ENCODE measurements at places on chromosomes 12 and 14.

DNA sequence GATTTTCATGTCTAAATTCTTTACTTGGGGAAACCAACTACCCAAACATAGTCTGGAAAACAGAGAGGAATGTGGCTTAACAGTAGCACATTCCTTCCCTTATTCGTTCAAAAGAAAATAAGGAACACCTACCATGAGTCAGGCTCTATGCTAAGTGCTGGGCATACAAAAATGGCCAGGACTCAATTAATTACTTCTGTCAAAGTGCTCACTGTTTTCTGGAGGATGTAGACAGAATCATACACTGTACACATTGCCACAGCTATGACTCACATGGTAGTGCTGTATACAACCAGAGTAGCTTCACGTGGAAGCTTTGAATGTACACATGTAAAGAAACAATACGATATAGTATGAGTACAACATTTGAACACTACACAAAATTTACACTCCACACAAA, 50.1 kb downstream of the SLC25A21 start:
- DNase-seq: peak; percentile 50

- DNase-seq: no peak
These were observed 20.4 kb downstream of the EID3 start for GRCh38 chr12:104323899-104324298.

DNA sequence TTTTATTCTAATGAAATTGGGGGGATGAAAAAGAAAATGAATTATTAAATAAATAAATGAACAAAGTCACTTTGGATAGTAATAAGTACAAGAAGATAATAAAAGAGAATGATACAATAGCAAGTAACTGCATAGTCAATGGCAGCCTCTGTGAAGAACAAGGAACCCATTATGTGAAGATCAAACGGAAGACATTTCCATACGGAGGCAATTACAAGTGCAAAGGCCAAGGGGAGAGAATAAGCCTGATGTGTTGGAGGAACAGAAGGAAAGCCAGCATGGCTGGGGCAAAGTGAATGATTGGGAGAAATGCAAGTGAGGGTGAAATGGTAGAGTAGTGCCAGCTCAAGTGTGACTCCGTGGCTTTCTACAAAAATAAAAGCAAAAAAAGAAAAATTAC, 43.9 kb upstream of the CHPT1 start:
- no peak for DNase-seq

DNA sequence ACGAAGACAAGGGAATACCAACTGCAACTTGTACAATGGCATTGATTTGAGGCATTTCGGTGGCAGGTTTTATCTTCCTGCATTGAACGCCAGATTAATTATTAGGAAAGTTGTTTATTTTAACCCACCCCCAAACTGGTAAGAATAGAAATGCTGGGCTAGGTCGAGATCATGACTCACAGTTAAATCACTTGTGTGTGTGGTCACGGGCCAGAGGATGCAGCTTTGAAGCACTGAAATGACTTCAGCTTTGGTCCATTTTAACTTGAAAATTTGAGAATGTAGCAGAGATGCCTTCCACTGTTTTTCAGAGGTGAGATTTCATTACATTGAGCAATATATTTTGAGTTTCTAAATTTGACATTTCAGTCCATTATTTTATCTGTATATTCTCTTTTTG, 23.6 kb upstream of the KCNH3 start:
- peak; percentile 69 for DNase-seq

GRCh38 chr14:98161356-98161755, 1110.6 kb downstream of the BCL11B start:
- DNase-seq: peak; percentile 4

GRCh38 chr14:54688229-54688628, 121.3 kb downstream of the SAMD4A start:
- no peak for DNase-seq

- no peak for DNase-seq
These were observed 151.6 kb upstream of the OR4E1 start for GRCh38 chr14:21825149-21825743.

GRCh38 chr14:54085232-54085761, 128.7 kb upstream of the BMP4 start:
- DNase-seq: no peak

DNA sequence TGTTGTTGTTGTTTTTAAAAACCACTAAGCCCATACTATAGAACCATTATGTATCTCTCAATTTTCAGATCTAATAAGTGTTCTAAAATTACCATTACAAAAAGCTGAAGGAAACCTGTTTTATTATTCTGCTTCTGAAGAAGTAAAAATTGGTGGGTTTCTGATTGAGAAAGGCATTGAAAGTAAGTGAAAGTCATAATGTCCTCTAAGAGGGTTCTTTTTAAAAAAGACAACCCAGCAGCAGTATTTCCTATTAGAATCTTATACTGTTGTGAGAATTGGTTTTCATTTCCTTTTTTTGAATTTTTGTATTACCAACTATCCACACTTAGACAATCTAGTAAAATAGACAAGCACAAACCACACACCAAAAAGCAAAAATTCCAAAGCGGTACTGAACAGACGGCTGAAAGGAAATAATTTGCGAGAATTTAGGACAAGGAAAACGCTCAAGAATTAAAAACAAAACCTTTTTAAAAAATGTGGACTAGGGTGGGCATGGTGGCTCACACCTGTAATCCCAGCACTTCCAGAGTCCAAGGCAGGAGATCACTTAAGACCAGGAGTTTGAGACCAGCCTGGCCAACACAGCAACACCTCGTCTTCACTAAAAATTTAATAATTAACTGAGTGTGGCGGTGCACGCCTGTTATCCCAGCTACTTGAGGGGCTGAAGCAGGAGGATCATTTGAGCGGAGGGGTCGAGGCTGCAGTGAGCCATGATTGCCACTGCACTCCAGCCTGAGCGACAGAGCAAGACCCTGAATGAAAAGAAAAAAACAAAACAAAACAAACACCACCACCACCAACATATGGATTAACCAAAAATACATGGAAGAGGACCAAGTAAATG, 66.7 kb upstream of the AP4S1 start:
- DNase-seq: no peak

- DNase-seq: peak; percentile 84
These were observed 121.1 kb downstream of the ANO6 start for GRCh38 chr12:45336762-45337596.

DNA sequence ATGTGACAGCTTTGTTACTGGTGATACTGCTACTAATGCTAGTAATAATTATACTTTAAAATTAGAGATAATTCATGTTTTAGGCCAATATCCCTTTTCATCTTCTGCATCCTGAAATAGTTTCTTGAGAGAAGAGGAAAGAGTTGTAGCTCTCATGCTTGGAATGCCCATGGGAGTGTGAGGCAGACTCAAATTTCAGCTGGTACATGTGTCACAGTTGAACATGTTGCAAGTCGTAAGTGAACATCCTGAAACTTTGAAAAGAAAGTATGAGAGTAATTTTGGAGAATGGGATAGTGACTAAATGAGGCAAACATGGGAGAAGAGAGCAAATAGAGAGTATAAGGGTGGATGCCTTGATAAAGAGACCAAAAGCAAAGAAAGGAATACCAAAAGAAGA, 168.0 kb downstream of the TMTC3 start:
- DNase-seq: peak; percentile 94

DNA sequence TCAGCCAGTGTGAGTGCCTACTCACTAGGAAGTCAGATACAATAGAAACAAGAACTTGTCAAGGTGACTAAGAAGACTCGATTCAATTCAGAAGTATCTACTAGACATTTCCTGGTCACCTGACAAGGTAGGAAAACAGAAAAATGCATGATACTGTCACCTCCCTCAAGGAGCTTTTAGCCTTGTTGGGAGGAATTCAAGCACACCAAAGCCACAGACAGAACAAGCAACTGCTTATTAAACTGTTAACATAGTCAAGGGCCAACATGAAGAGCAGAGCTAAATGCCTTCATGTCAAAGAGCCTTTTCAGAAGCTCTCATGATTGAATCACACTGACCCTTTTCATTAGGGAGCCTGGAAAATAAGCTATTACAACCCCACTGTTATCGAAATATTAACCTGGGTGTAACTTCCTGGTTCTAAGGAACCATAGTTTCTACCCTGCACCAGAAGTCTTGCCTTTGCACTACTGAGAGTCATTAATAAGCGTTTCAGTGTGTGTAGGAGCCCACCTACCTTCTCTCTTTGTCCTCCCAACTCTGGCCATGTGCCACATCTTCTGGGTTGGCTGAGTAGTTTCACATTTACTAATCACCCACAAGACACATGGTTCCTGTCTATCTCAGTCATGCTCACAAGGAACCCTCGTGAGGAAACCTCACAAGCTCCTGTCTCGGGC, 31.0 kb upstream of the LGALS3 start:
- no peak for DNase-seq

DNA sequence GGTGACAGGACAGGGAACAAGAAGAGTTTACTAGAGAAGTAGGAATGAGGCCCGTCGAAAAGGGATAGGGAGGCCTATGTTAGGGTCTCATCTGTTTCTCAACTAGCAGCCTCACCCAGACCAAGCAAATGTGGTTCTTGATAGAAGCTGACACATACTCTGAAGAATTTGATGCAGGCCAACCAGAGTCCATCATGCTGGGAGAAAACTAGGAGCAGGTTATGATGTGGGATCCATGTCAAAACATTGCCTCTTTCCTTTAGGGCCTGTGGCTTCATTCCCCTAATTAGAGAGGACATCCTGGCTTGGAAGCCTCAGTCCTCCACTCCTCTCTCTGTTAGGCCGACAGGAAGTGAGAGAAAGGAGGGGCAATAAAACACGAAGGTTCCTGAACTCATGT, 122.8 kb downstream of the NTF3 start:
- peak; percentile 94 for DNase-seq

DNA sequence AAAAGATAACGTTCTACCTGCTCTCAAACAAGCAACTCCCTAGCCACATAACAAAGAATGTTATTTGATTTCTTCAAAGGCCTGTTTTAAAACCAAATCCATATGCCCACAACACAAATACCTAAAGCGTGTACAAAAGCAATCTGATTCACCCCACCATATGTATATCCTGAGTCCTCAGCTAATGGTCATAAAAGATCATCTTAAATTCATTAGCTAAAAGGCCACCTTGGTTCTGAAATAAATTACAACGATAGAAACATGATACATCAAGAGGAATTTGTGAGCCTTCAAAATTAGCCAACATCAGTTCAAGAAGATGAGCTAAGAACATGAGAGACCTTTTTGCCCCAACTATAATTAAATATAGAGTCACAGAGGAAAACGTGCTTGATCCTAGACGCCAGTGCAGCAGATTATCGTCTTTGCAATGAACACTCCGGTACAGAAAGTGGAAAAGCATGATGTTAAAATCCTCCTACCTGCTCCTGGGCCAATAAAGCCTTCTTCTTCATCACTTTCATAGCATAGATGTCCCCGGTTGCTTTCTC, 20.0 kb downstream of the CIT start:
- no peak for DNase-seq

DNA sequence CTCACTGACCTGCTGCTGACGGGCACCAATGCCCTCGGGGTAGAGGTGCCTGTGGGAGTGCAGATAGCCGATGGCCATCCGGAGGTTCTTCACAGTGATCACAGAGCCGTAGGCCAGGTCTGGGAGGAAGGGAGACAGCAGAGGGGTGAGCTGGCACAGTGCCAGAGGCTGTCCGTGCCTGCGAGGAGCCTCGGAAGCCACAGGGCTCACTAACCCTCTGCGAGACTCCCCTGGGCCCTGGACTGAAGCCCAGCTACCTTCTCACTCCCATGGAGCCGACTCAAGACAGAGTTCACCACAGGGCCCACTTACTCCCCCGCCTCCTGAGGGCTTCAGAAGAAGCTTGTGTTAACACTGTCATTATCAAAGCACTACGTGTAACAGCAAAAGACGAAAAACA, 24.5 kb downstream of the POMT2 start:
- no peak for DNase-seq

DNA sequence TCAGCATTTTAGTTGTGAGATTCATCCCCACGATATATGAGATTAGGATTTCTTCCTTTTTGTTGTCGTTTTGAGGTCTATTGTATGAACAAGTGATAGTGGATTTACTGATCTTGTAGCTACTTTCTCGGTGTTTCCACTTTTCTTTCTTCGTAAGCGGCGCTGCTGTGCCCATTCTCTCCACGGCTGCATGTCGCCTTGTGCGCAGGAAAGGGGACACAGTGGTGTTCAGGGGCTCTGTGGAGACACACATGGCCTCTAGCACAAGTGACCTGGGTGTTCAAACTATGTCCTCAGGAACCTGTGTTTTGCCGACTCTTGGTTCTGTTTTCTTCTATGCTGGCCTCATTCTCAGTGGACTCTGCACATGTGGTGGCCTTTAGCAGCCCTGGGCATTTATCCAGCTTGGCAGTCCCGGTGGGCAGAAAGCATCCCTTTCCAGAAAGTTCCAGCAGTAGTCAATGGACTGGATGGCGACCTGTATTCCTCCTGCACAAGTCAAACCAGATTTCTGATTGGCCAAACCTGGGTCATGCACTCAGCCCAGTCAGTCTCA, 18.7 kb downstream of the CKAP4 start:
- no peak for DNase-seq

- no peak for DNase-seq
These were observed 28.7 kb downstream of the CRACR2A start for GRCh38 chr12:3723916-3724805.

DNA sequence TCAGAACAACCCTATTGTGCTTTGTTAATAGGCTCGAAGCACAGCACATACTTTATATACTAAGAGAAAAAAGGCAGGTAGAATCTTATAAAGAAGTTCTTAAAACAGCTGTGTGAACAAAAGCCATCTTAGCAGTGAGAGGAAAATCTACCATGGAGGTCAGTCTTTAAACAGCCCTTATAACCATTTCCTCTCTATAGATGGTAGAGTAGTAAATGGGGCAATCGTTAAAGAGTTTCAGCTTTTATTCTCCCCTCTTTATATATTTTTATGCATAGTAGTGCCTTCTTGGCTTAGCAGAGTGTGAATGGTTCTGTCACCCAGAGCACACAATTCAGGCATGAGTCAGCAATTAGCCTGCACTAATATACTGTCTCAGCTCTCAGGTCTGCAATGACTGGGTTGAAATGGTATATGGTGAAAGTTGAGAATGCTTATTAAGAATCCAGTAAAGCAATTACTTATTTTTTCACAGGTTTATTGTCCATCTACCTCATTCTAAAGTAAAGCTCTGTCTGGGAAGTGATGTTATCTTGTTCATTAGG, 305.0 kb downstream of the NELL2 start:
- DNase-seq: no peak

- DNase-seq: no peak
These were observed 114.3 kb upstream of the RPH3A start for GRCh38 chr12:112677050-112677765.

DNA sequence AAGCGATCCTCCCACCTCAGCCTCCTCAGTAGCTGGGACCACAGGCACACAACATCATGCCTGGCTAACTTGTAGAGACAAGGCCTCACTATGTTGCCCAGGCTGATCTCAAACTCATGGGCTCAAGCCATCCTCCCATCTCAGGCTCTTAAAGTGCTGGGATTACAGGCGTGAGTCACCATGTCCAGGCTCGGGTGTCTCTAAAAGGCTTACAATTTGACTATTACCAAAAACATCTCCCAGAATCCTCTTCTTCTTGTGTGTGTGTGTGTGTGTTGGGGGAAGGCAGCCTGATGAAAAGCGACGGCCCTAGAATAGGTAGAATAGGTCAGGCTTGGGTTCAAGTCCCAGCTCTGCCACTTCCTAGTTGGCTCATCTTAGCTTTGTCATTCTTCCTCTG, 16.8 kb downstream of the MSI1 start:
- peak; percentile 50 for DNase-seq

- DNase-seq: peak; percentile 83
These were observed 379.0 kb downstream of the LRIG3 start for GRCh38 chr12:58541300-58541690.

GRCh38 chr14:41570415-41571155, 36.1 kb upstream of the LRFN5 start:
- DNase-seq: no peak

Data from fibroblast of skin of scalp (primary cell).